OCI-LY7 (cell line): ENCODE measurements at places on chromosomes 1 and 21. TPM values are rescaled to one million over a fixed set of nuclear protein-coding genes. Genes with fewer than 3 reads are reported as not detected.

The ZSCAN20 gene
- 3.6 and 3.9 TPM in 2 replicates for total RNA-seq

The HOOK1 gene
- total RNA-seq = not detected in 2 replicates

The RHD gene
- not detected in 2 replicates for total RNA-seq

The CA14 gene
- total RNA-seq = not detected in 2 replicates

GRCh38 chr1:66696771-66697170 is 55.5 kb upstream of the DYNLT5 start:
- no peak for DNase-seq

GRCh38 chr21:18104802-18105201 is 139.8 kb upstream of the CHODL start:
- DNase-seq = no peak

- no peak for DNase-seq
Measured at GRCh38 chr1:89673251-89673650, 40.3 kb downstream of the LRRC8C start.

GRCh38 chr1:226660410-226661182 is 78.5 kb downstream of the ITPKB start:
- peak; percentile 71 for DNase-seq

DNA sequence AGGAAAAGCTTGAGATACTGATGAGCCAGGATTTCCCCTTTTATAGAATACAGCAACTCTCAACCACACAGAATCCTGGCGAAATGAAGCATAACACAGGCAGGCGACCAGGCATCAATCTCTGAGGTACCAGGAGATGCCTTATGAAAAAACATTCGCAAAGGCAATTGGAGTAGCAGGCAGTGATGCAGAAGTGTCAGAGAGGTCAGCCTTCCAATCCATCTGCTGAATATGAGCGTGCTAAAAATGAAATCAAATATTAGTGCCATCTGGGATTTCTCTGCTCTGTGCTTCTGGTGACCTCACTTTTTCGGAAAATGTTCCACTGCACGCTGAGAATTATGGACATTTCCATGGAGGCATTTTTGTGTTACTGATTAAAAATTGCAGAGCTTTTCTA is 258.8 kb downstream of the VAV3 start:
- no peak for DNase-seq

DNA sequence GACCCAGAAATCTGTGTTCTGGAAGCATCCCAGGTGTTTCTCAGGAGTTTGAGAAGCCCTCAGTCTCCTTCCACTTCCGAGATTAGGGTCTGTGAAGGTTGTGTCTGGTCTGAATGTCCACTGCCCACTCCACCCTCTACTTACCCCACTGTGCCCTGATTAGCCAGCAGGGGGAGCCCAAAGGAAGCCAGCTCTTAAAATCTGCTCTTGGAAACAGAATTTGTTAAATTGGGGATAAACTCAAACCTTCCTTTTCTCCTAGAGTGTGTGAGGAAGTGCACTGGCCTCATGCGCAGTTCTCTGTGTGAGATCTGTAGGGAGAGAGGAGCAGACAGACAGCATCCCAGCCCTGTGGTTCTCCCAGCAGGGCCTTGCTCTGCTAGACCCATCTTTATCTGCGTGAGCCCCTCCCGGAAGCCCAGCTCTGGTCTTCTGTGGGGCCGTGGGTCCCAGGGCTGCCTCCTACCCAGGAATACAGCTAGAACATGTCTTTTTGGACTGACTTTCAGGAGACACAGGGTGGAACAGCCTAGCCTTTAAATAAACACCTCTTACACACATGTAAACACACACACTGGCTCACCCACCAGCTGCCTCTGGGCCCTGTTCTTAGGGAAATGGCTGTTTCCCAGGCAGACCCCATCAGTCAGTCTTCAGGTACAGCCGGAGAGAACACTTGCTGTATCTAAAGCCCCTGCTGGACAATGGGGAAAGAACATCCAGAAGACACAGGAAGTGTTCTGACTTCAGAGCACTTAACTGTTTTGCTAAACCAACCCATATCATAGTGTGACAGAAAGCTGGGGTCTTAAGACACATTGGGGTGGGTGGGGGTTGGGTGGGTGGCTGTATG is 52.2 kb downstream of the SMYD2 start:
- DNase-seq = peak; percentile 37

DNA sequence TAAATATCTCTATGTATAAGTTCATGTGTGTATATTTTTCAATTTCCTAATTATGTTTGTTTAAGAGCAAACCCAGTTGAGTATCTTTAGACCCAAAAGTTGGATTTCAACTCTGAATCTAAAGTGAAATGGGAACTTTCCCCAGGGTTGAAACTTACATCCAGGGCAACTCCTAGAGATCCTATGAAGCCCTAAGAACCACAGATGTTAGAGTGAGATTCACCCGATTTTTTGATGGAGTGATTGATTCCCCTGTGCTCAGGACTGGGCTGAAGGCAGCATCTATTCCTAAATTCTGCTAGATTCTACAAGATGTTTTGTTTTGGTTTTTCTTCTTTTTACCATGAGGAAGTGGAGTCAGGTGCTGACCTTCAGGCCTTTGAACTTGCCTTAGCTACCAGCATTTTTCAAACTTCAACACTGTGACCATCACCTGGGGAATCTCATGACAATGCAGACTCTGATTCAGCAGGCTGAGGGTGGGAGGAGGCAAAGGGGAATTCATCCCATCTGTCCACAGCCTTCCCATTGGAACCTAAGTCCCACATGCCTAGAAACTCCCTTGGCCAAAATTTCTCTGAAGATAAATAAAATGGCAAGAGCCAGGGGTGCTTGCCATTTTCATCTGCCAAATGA is 145.5 kb downstream of the ETS2 start:
- no peak for DNase-seq

DNA sequence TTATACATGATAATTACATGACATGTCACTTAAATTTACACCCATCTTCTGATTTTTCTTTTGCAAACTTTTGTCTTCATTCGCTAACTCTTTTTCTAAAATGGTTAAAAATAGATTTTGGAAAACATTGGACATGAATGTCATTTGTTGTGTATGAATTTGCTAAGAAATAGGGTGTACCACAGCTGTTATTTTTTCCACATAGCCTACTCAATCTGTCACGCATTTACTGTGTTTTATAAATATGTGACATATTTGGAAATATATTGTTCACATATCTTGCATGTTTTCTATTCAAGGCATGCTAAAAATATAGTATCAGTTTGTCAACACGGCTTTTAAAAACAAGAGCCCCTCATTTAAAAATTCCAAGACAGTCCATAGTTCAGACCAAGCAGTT is 47.9 kb upstream of the TARBP1 start:
- DNase-seq = no peak

- DNase-seq = no peak
Measured at GRCh38 chr21:35257413-35257812, 208.3 kb upstream of the RUNX1 start.

DNA sequence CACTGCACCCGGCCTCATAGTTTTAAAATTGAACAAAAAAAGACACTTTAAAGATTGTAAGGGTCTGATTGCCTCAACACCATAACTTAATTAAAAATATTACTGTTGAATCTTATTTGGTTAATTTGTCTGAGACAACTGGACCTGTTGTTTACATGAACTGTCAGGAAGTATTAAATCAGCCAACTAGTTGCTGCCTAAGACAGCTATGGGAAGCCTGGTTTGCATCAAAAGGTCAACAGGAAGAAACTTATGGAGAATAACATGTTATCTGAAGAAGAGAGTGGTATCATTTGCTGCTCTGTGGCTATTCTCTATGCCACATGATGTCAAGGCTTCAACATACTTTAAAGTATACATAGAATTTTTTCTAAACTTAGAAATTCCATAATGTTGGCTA is 853.5 kb upstream of the ADAMTS5 start:
- DNase-seq = no peak

DNA sequence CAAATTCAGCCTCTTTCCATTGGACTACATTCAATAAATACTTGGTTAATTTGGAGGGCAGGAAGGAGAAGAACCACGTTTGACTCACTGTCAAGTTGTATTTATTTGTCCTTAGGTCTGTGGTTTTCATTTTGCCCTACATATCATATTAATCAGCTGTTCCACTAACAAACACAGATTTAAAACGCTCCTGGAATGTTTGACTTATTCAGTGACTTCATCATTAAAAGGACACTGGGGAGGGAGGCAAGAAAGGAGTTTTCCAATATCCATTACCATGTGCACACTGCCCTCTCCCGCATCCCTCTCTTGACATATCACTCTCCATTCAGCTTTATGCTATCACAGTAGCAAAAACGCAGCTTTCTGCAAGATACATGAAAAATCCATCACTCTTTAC is 98.2 kb upstream of the C1orf87 start:
- no peak for DNase-seq

- DNase-seq = no peak
Measured at GRCh38 chr1:61095470-61095812, 13.1 kb downstream of the NFIA start.

DNA sequence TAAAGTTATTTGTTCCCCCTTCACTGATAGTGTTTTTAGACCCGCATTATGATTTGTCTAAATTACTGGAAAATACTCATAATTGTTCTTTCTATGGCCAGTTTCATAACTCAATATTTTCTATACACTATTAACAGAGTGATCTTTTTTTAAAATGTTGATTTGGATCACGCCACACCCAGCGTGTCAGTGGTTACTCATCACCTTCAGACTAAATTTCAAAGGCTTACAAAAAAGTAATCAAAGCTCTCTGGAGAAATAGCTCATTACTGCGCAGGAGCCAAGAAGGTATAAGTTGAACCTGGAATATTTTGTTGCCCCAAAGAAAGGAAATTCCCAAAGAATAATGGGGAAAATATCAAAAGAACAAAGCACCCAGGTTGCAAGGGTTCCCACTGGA is 104.9 kb downstream of the EVI5 start:
- DNase-seq = no peak

- DNase-seq = no peak
Measured at GRCh38 chr1:243725075-243725474, 125.0 kb downstream of the AKT3 start.
